Activated T-helper 17 cell treated with anti-CD3 and anti-CD28 coated beads, Interleukin-2, amount 50 U/mL, for 72 hours (primary cell): ENCODE measurements at places on chromosomes 11 and 22.
A peak's percentile ranks its signal among the peaks of the same experiment; 100 is the strongest.

GRCh38 chr22:39252461-39253434 lies 8.0 kb upstream of the PDGFB start:
- H3K27me3 ChIP-seq, result peaks cover 3% of the 10 kb centered on the region
- ATAC-seq, result no peak
- H3K27ac ChIP-seq, result peak overlapping the region; percentile 70
- H3K4me3 ChIP-seq, result peak overlapping the region; percentile 70
- H3K36me3 ChIP-seq, result no peaks in the 10 kb centered on the region

GRCh38 chr22:24236656-24237055 lies 8.2 kb downstream of the GGT5 start:
- ATAC-seq, result no peak
- H3K27me3 ChIP-seq, result no peaks in the 10 kb centered on the region
- no peak overlapping the region for H3K4me3 ChIP-seq
- no peaks in the 10 kb centered on the region for H3K36me3 ChIP-seq
- H3K27ac ChIP-seq, result no peak overlapping the region

- H3K4me3 ChIP-seq, result no peak overlapping the region
- H3K27me3 ChIP-seq, result peaks cover 15% of the 10 kb centered on the region
- no peak for ATAC-seq
- H3K4me1 ChIP-seq, result peaks cover 5% of the 10 kb centered on the region
Observed at GRCh38 chr22:29122041-29122440, 49.2 kb downstream of the KREMEN1 start.

- peaks cover 42% of the 10 kb centered on the region for H3K4me1 ChIP-seq
- no peaks in the 10 kb centered on the region for H3K27me3 ChIP-seq
- peak overlapping the region; percentile 78 for H3K4me3 ChIP-seq
- H3K27ac ChIP-seq, result peak overlapping the region; percentile 87
- peaks cover 80% of the 10 kb centered on the region for H3K36me3 ChIP-seq
- peak; percentile 66 for ATAC-seq
Observed at GRCh38 chr11:64858467-64859263, 14.2 kb upstream of the CDC42BPG start.

GRCh38 chr11:12286606-12287005 lies 90.8 kb upstream of the PARVA start:
- H3K4me3 ChIP-seq, result no peak overlapping the region
- H3K27ac ChIP-seq, result no peak overlapping the region
- H3K36me3 ChIP-seq, result peaks cover 10% of the 10 kb centered on the region

DNA sequence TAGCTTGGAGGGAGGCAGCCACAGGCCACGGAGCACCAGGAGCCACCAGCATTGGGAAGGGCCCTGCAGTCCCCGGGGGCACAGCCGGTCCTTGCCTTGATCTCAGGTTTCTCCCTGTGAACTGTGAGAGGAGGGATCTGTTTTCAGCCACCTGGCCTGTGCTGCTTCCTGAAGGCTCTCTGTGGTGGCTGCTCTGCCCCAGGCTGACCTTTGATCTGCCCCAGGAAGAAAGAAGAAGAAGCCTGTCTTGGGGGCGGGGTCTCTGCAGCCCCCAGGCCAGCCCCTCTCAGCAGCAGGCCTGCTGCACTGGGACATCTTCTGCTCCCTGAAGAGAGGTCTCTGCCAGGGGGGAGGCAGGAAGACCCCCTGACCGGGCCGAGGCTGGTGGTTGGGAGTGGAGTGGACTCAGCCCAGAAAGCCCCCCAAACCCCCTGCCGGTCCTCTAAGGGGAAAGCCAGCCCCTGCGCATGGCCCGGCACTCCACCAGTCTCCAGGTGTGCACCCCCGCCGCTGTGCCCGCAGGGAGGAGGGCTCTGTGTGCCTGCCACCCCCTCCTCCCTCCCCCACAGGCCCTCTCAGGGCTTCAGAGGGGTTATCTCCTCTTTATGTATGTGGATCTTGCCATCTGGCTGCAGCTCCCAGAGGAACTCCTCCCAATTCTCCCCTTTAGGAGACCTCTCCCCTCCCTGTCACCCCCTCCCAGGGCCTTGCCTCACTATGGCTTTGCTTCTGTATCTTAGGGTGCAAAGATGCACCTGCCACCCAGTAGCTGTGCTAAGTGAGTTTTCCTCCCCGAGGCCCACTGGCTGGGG lies 675.3 kb downstream of the BRD1 start:
- no peaks in the 10 kb centered on the region for H3K4me1 ChIP-seq
- no peaks in the 10 kb centered on the region for H3K36me3 ChIP-seq
- H3K27ac ChIP-seq, result no peak overlapping the region
- peaks cover 12% of the 10 kb centered on the region for H3K27me3 ChIP-seq

GRCh38 chr22:43819421-43819921 lies 7.4 kb upstream of the EFCAB6 start:
- peaks cover 12% of the 10 kb centered on the region for H3K27me3 ChIP-seq
- no peak overlapping the region for H3K4me3 ChIP-seq
- no peak overlapping the region for H3K27ac ChIP-seq
- H3K4me1 ChIP-seq, result no peaks in the 10 kb centered on the region
- no peaks in the 10 kb centered on the region for H3K36me3 ChIP-seq
- no peak for ATAC-seq

- no peaks in the 10 kb centered on the region for H3K27me3 ChIP-seq
- peaks cover 47% of the 10 kb centered on the region for H3K4me1 ChIP-seq
- peaks cover 43% of the 10 kb centered on the region for H3K36me3 ChIP-seq
- peak; percentile 61 for ATAC-seq
Observed at GRCh38 chr11:102452461-102453301, at the start of gene TMEM123. Gene TMEM123 (minus strand): TSS chr11:102452765. CDS start chr11:102452623, 142 bp downstream.

GRCh38 chr11:62182147-62182891 lies 7.7 kb upstream of the SCGB1D1 start:
- H3K27me3 ChIP-seq, result peaks cover 12% of the 10 kb centered on the region
- H3K36me3 ChIP-seq, result no peaks in the 10 kb centered on the region
- ATAC-seq, result no peak
- no peak overlapping the region for H3K27ac ChIP-seq
- no peak overlapping the region for H3K4me3 ChIP-seq
- no peaks in the 10 kb centered on the region for H3K4me1 ChIP-seq

GRCh38 chr11:75510004-75510722 lies 15.6 kb downstream of the GDPD5 start:
- ATAC-seq, result no peak
- H3K4me3 ChIP-seq, result no peak overlapping the region
- H3K27ac ChIP-seq, result peak overlapping the region; percentile 12

GRCh38 chr22:28279888-28280287 lies 360.8 kb upstream of the PITPNB start:
- H3K4me3 ChIP-seq, result no peak overlapping the region
- no peaks in the 10 kb centered on the region for H3K36me3 ChIP-seq
- H3K27ac ChIP-seq, result no peak overlapping the region
- H3K27me3 ChIP-seq, result peaks cover 4% of the 10 kb centered on the region
- no peak for ATAC-seq
- no peaks in the 10 kb centered on the region for H3K4me1 ChIP-seq

GRCh38 chr11:33952805-33953204 lies 60.9 kb upstream of the LMO2 start:
- no peak overlapping the region for H3K4me3 ChIP-seq
- no peaks in the 10 kb centered on the region for H3K4me1 ChIP-seq
- H3K36me3 ChIP-seq, result no peaks in the 10 kb centered on the region
- no peak for ATAC-seq
- no peak overlapping the region for H3K27ac ChIP-seq
- H3K27me3 ChIP-seq, result peaks cover 24% of the 10 kb centered on the region

DNA sequence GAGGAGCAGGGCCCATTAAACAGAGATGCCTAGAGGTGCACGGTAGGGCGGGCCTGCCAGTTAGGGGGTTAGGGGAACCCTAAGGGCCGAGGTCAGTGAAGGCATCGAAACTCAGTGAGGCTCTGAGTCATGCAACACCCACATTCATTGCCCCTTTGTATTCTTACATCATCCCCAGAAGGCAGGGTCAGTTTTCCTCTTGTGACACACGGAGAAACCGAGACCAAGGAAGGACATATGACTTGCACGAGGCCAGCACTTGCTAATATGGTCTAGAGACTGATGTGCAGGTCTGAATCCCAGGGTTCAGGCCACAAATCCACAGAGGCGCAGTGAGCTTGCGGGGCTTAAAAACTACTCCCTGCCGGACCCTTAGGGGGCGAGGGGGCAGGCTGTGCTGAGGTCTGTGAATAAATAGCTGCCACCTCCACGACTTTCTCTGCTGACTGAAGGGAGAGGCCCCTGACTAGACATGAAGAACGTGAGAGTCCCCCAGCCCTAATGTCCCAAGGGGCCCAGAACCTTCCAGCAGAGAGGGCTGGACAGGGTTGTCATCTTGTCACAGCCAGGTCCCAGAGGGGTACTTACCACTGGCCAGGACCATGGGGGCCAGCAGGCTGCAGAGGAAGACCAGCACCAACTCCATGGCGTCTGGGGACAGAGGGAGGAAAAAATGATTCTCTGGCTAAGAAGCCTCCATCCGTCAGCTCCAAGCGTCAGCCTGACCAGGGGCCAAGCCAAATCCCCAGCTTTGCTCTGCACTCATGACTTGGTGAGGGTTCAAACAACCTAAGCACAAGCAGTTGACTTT lies 17.8 kb upstream of the FXYD2 start:
- no peak for ATAC-seq
- H3K27ac ChIP-seq, result no peak overlapping the region
- H3K36me3 ChIP-seq, result no peaks in the 10 kb centered on the region
- H3K4me1 ChIP-seq, result no peaks in the 10 kb centered on the region
- H3K27me3 ChIP-seq, result peaks cover 2% of the 10 kb centered on the region
- H3K4me3 ChIP-seq, result no peak overlapping the region

DNA sequence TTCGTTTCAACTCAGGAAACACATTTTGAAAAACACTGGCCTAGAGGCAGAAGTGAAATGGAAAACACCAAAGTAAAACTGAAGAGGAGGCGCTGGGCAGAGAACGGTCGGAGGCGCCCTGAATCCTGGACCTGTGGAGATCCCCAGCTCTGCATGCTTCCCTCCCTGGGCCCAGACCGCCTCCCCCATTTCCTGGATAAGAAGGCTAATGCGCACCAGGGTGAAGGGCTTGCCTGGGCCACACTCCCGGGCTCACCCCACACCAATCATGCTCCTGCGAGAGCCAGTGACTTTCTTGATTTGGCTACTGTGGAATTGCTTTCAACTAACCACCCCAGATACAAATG lies 167.1 kb downstream of the CRYBB2 start:
- H3K36me3 ChIP-seq, result no peaks in the 10 kb centered on the region
- no peak overlapping the region for H3K4me3 ChIP-seq
- no peaks in the 10 kb centered on the region for H3K27me3 ChIP-seq
- ATAC-seq, result no peak

- no peak overlapping the region for H3K4me3 ChIP-seq
- H3K27ac ChIP-seq, result no peak overlapping the region
- no peaks in the 10 kb centered on the region for H3K36me3 ChIP-seq
- H3K27me3 ChIP-seq, result no peaks in the 10 kb centered on the region
Observed at GRCh38 chr11:98409069-98409468, 611.7 kb upstream of the CNTN5 start.

DNA sequence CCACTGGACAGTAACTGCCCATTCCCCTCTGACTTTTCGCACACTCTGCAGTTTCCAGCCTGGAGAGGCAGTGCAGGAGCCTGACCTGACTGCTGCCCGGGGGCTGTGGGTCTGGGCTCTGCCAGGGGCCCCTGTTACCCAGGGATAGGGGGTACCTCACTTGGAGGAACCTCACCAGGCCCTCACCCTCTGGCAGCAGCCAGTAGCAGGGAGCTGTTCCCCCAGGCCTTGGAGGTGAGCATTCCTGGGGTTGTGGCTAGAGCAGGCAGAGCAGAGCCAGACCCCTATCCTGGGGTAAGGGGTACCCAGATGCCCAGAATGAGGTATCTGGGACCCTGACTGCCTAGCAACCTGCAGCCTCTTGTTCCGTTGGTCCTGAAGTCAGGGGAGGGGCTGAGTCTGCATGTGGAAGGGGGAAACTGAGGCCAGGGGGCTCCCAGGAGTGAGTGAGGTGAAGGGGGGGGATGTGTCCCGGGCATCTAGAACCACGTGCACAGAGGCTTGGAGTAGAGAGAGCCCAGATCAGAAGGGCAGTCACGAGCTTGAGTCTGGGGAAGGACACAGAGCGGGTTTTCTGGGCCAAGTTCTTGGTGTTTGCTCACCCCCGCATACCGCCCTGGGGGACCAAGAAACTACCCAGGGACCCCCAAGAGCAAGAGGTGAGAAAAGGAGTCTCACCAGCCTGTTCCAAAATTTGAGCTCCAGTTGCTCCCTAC lies 43.9 kb upstream of the ACCSL start:
- ATAC-seq, result no peak
- H3K4me3 ChIP-seq, result no peak overlapping the region
- H3K27me3 ChIP-seq, result no peaks in the 10 kb centered on the region
- H3K27ac ChIP-seq, result no peak overlapping the region

GRCh38 chr11:1953489-1954266 lies 6.5 kb downstream of the MRPL23 start:
- H3K4me3 ChIP-seq, result no peak overlapping the region
- peak; percentile 52 for ATAC-seq
- H3K27me3 ChIP-seq, result no peaks in the 10 kb centered on the region
- no peak overlapping the region for H3K27ac ChIP-seq

DNA sequence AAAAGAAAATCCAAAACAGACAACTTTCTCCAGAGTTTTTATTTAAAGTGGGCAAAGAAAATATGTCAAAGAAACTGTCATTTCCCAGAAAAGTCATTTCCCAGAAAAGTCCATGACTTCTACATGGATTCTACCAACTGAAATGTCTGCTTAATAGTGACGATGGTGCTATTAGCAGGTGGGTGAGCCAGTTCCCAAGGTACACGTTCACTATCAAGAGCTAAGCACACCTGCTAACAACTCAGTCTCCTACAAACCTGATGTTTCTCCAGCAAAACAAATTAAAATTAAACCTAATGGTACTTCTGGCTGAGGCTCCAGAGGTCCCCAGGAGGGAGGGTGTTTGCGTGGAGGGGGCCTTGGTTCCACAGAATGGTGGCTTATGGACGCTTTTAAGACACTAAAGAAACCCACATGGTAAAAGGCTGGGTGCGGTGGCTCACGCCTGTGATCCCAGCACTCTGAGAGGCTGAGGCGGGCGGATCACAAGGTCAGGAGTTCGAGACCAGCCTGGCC lies 26.8 kb downstream of the POU2AF1 start:
- H3K4me1 ChIP-seq, result no peaks in the 10 kb centered on the region
- H3K36me3 ChIP-seq, result no peaks in the 10 kb centered on the region
- H3K4me3 ChIP-seq, result no peak overlapping the region
- no peaks in the 10 kb centered on the region for H3K27me3 ChIP-seq

GRCh38 chr22:49297871-49298721 lies 529.6 kb downstream of the BRD1 start:
- no peaks in the 10 kb centered on the region for H3K4me1 ChIP-seq
- H3K27ac ChIP-seq, result no peak overlapping the region
- no peaks in the 10 kb centered on the region for H3K36me3 ChIP-seq

GRCh38 chr22:36687516-36687915 lies 16.0 kb downstream of the CACNG2 start:
- no peaks in the 10 kb centered on the region for H3K4me1 ChIP-seq
- no peak overlapping the region for H3K4me3 ChIP-seq
- ATAC-seq, result no peak
- no peaks in the 10 kb centered on the region for H3K36me3 ChIP-seq
- H3K27me3 ChIP-seq, result peaks cover 49% of the 10 kb centered on the region
